ENCODE measurements at places on chromosomes 1 and 21.

DNA sequence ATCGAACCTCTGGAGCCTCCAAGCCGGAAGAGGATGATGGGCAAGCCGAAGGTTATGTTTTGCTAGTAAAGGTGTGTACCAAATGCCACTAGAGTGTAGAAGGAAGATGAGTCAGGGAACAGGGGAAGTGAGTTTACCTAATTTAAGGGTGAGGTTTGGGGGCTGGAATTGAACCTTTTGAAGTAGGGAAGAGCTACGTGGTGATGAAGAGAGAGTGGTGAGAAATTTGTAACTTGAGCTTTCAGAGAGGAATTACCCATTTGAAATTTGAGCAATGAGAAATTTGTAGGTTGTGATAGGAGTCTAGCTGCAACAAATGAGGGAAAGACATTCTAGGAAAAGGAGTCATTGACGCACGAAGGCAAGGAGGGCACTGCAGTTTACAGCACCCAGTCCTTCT, 70.0 kb upstream of the TENT5C start:
- no peak for DNase-seq

DNA sequence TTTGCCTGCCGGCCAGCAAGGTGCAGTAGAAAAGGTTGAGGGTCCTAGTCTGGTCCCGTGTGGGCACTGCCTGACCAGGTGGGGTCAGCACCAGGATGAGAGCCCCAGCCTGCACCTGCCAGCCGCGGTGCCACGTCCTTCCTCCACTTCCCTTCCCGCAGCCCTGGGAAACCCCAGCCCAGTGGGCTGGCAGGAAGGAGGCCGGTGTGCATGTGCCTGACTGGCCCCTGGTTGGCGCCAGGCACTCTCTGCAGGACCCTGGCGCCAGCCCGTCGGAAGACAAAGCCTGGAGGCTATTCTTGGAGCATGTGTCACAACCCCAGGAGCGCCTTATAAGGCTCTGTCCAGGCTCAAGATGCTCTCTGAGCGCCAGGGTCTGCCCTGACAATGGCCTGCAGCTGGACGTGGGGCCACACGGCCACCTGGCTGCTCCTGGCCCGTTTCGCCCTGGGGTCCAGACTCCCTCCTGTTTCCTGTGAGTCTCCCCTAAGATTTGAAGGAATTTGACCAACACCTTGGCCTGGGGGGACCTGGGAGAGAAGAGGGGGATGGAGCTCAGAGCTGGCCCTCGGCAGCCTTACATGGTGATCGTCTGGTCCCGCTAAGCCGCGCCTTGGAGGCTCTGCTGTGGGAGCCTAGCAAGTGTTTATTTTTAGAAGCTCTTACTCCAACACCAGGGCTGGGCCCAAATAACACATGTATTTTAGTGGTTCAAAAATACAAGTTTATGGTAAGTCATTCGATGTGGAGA, 31.9 kb upstream of the POFUT2 start:
- DNase-seq = peak; percentile 79

GRCh38 chr1:36705629-36706028, 222.9 kb upstream of the CSF3R start:
- DNase-seq = no peak

DNA sequence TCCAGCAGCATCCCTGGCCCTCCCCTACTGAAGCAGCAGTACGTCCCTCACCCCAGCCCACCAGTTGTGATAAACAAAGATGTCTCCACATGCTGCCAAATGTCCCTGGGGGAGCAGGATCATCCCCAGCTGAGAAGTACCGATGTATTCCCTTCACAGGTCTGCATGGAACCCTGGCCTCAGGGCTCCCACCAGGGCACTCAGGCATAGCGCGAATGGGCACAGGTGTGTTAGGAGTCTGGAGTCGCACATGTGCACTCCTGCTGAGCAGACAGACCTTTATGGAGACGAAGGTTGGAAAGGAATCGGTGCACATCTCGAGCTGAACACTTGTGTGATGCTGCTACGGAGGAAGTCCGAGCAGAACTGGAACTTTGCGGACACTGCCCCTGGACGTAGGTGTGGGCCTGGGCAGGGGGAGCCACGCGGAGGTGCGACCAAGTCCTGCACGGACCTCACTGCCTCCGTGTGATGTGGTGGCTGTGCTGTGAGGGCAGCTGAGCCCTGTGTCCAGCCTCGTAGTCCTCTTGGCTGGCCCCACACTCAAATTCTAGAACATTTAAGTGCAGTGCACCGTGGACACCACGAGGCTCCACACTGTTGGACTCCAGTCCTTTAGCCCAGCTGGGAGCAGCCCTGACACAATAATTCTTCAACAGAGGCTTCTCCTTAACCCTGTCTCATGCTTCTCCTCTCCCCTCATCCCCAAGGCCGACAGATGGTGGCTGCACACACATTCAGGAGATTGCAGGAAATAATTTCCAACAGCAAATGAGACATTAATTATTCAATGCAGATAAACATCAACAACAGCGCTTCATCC, 43.4 kb downstream of the RSPH1 start:
- DNase-seq = no peak

DNA sequence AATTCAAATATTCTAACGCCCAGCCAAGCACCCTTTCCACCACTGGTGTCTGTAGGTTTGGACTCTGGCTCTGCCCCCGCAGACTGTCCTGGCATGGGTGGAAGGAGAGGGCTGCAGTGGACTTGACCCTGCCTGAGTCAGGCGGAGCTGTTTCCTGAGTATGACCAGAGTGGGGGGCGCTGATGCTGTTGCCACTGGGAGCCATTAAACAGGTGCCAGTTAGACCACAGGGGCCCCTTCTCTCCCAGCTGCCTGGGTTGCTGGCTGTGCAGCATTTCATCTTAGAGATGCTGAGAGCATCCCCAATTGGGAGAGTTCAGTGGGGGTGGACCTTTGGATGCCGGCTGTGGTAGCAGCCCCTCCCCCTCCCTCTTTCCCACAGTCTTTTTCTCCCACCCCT, 539.5 kb downstream of the MATN1 start:
- no peak for DNase-seq

DNA sequence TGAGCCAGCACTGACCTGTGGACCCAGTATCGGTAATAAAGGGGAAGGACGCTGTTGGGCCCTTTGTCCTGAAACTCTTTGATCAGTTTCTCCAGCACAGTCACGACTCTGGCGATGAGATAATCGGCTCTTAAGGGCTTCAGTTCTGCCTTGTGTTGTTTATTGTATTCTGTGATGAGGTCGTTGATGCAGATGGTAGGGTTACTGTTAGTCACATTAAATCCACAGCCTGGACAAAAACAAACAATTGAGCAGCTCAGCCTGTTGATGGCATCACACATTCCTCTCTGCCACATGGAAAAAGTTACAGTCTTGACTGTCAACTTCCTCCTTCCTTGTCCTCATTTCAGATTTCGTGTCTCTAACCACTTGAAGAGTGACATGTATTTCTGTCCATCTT, 57.6 kb downstream of the SIM2 start:
- DNase-seq = no peak

DNA sequence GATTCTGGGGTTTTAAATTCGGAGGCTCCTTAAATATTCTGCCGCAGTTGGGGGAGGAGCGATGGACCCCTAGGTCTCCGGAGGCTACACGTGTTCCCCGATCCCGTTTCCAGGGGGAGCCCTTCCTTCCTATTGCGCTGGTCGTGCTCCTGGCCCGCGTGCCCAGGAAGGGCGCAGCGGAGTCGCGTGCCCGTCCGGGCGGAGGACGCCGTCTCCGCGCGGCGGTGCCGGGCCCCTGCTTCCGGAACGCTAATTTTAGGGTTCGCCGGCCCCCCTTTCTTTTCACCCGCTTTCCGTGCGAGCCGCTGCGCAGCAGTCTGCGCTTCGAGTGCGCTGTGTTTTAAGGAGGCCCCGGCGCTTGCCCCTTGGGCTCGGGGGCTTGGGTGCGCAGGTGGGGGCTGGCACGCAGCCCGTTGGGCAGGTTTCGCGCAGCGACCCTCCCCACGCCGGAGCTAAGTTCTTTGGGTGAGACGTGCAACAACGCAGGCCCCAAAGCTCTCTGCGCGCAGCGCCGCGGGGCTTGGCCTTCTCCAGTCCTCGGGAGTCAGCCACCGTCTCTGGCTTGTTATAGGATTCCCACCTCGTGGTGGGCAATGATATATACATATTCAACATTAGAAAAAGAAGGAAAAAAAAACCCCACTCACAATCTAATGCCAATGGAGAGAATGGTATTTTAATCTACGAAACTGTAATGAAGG, 43.5 kb upstream of the DNAJC6 start:
- DNase-seq = peak; percentile 49

- no peak for DNase-seq
Observed at GRCh38 chr1:151661751-151662150, 49.9 kb downstream of the SNX27 start.

GRCh38 chr1:24141311-24141997, 1.5 kb downstream of the IL22RA1 start:
- no peak for DNase-seq

GRCh38 chr1:96808191-96808590, 86.6 kb downstream of the PTBP2 start:
- no peak for DNase-seq

GRCh38 chr1:7046314-7046713, 261.1 kb downstream of the CAMTA1 start:
- no peak for DNase-seq

DNA sequence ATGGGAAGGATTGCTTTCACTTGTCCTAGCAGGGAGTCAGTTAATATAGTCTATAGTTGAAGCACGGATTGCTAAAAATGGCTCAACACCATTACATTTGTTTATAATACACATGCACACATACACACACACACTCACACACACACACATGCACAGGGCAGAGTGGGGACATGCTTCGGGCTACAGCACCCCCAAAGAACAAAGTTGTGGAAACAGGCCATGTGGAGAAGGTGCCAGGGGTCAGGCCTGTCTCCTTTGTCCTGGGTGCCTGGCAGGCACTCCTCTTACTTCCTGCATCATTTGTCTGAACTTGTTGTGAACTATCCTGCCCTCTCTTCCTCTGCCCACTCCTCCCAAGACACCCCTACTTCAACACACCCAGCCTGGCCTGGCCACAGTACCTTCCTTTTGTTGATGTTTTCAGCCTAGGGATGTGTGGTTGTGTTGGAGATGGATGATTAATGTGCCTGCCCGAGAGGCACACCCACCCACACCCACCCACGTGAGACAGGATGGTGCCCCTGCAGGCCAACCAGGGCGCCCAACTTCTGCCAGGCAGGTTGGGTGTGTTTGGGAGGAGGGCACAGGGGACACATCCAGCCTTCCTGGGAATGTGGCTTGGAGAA, 17.5 kb downstream of the RASSF5 start:
- no peak for DNase-seq

All from heart left ventricle (tissue), 16 donors.